ENCODE measurements at places on chromosomes 6 and 20.

GRCh38 chr20:45100563-45101245 is at the start of gene KCNS1:
KCNS1 (minus strand) TSS chr20:45101127; CDS start chr20:45099236, 1,891 bp downstream.
- no peak for DNase-seq

GRCh38 chr20:24340933-24341332 is 128.5 kb upstream of the SYNDIG1 start:
- DNase-seq = no peak

- no peak for DNase-seq
These were observed 24.5 kb upstream of the TCFL5 start for GRCh38 chr20:62885896-62886708.

DNA sequence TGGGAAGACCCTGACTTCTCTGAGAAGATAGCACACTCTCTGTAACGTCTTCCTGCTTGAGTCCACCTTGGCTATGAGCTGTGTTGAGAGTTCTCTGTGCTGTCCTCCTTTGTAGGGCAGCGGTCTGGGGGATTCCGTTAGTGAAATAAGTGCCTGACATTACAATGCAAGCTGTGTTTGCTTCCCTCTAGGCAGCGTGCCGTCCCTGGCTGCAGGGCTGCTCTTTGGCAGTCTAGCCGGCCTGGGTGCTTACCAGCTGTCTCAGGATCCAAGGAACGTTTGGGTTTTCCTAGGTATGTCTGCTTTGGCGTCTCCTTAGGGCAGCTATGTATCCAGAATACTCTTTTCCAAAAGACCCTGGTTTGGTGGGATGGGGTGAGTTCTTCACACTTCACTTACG is 2.8 kb downstream of the TMEM14C start:
- DNase-seq = no peak

DNA sequence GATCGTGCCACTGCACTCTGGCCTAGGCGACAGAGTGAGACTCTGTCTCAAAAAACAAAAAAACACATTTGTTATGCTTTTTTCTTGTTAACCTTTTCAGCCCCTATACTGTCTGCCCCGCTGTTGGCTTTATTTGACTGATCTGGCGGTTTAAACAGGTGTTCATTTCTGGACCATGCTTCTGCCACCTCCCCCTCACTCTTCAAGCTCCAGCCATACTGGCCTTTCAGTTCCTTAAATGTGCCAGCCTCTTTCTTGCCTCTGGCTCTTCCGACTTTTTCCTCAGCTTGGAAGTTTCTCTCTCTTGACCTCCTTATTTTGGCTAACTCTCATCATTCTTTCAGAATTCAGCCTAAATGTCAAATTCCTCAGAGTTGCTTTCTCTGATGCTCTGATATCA is 35.2 kb upstream of the TXLNB start:
- no peak for DNase-seq

- DNase-seq = no peak
These were observed 191.9 kb downstream of the BCAS1 start for GRCh38 chr20:53878262-53879047.

DNA sequence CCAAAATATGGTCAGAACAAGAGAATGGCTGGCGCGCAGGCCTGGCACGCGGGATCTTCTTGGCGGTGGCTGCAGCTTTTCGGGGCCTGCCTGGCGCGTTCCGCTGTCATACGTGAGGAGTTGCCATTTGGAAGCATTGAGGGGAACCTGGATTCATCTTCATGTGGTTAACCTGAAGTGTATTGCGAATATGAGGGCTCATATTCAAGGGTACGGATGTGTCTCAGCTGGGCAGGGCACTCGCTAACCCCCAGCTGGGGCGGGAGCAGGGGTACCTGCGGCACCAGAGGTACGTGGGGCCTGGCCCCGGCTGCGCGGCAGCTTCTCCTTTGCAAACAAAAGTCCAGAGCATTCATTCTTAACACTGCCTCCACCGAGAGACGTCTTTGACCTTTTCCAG is 605.6 kb downstream of the QKI start:
- DNase-seq = no peak

DNA sequence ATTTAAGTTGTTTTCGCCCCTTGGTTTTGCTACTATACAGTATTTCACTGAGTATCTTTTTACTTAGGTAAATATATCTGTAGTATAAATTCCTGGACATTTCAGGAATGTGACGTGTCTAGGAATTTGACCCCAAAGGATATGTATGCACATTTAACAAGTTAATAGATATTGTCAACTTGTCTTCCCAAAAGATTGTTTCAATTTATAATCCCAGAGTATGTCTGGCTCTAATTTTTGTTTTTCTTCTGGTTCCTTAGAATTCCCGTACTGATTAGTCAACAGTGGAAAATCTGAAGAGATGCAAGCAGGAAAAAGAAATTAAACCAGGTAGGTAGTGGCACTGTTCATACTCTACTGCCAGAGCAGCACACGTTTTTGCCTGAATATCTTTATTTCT is 7.2 kb downstream of the PKIG start:
- no peak for DNase-seq

DNA sequence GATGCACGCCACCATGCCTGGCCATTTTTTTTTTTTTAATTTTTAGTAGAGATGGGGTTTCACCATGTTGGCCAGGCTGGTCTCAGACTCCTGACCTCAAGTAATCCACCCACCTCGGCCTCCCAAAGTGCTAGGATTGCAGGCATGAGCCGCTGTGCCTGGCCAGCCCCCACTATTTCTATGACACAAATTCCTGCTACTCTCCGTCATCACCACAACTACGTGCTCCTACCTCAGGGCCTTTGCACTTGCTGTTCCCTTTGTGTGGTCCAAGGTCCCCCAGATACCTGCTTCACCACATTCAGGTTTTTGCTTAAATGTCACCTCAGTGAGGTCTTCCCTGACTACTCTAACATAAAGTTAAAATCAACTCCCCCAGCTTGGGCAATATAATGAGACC is 5.2 kb upstream of the CEBPB start:
- DNase-seq = no peak

GRCh38 chr20:32574296-32575226 is 10.6 kb downstream of the NOL4L start:
- DNase-seq = no peak

DNA sequence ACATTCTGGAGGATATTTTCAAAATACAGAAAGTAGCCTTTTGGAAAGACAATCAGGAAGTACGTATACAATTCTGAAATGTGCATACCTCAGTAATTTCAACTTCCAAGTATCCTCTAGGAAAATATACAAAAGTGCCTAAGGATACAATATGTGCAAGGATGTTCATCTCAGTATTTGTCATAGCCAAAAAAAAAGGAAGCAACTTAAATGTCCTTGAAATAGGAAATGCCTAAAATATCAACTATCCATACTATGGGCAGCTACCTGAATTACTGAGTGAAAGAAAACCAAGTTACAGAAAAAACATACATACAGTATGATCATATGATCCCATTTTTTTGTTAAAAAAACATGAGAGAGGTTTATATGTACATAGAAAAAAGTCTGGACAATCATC is 1.5 kb downstream of the PPIL1 start:
- no peak for DNase-seq

DNA sequence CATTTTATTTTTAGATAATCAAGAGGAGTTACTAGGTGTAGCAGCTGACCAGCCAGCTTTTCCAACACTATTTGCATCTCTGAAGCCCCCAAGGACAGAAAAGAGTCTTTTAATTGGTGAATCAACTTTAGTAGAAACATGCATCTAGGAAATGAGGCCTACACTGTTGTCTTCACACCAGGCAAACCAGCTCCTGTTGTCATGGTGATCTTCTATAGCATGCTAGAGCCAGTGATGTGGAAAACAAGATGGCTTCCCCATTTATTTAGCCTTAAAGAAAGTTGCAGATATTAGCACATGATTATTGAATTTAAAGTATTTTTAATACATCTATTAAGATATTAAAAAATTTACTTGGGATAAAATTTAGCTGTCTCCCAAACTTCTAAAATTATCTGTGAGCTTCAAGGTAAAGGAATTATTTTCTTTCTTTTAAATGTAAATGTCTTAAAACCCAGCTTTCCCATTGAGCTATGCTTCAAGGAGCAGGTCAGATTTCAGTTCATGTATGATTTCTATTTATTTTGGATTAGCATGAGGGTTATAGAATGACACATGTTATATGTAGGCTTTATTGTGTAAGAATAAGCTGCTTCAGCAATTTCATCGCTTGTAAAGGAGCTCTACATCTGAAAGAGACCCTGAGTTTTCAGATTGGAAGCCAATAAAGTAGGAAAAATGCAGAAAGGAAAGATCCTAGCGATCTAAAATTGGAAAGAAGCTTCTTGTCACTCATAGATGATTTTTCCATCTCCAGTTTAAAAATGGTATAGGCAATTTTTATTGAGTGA is 564.9 kb upstream of the CITED2 start:
- DNase-seq = no peak
